Fibroblast of skin of back (primary cell): ENCODE measurements at places on chromosomes 12 and 14.

DNA sequence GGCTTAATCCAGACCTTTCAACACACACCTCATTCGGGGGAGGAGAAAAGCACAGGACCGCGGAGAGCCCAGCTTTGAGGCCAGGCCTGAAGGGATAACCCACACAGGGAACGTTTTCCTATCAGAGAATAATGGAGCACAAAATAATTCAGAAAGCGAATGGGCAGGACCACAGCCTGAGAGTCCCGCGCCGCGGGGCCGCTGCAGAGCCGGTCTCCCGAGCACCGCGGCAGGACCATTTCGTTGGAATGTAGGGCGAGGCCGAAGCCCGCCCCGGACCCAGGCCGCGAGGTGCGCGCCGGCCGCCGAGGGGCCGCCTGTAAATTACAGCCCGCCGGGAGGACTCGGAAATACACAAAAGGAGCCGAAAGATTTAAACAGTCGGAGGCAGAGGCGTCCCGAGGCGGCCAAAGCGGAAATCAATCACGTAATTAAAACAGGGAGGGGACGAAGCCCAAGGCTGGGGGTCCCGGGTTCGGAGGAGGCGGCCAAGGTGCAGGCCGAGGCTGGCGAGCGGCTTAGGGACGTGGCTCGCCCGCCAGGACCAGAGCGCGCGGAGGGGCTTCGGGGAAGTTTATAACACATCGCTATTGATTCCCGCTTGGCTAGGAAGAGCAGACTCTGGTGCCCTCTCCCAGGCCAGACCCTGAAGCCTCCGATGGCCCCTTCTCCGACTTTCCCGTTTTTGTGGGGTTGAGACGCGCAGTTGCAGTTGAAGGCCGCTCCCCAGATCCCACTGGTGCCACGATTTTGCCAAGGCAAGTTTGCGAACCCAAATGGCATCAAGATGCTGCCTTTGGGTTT lies 6.3 kb upstream of the HOXC4 start:
- DNase-seq = no peak

DNA sequence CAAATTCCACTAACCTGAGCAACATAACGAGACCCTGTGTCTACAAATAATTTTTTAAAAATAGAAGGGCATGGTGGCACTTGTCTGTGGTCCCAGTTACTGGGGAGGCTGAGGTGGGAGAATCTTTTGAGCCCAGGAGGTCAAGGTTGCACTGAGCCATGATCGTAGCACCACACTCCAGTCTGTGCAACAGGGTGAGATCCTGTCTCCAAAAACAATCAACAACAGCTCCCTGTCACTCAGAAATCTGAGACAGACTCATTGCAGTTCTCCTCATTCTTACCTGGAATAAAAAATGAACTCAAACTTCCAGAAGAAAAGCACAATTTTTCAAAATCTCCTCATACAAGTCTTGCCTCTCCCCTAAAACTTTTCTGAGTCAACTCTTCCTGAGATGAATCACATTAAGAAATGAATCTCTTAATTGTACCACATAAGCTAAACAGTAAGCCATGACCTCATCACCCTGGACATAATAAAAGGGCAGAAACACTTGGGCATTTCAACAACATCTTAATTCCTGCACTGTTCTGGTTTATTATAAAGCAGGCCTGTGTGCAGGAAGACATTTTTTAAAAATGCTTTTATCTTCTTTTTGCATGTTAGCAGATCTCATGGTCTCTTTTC lies 214.3 kb upstream of the CDKN3 start:
- peak; percentile 61 for DNase-seq

- peak; percentile 73 for DNase-seq
Observed at GRCh38 chr12:104695453-104696148, 238.9 kb downstream of the CHST11 start.

- DNase-seq = no peak
Observed at GRCh38 chr14:76045773-76046172, 60.2 kb downstream of the IFT43 start.

DNA sequence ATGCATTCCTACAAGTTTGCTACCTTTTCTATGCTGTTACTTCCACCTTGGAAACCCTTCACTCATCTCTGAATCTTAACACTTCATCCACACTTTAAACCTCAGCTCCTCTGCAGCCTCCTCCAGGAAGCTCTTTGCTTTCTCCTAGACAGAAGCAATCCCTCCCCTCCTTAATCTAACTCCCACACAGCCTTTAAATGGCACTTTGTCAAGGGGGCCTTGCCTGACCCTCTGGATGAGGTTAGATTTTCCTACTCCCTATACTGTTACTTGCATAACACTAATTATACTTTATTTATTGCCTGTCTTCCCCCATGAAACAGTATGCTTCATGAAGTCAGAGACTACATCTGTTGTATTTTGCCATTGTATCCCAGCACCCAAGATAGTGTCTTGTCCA lies 394.6 kb downstream of the MED13L start:
- no peak for DNase-seq

DNA sequence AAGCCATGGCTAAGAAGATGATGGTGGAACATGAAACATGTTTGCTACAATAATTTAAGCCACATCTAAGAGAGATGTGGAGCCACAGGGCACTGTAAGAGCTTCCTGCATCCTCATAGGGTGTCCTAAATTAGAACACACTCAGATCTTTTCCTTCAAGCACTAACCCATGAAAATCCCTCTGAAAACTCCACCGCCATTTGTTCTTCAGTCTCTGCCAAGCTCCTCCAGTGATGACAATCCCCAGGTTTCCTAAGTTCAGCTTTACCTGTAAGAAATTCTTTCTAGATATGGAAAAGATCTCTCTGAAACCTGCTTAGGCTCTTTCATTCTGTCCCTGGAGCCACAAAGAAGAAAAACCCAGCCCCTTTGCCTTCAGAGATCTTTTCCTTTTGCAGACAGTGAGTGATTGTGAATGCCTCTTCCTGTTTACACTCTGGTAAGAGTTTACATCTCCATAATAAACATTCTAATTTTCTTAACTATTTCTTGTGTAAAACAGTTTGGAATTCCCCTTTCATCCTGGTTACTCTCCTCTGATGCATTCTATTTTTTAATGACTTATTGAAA lies 907.2 kb downstream of the VRK1 start:
- no peak for DNase-seq

DNA sequence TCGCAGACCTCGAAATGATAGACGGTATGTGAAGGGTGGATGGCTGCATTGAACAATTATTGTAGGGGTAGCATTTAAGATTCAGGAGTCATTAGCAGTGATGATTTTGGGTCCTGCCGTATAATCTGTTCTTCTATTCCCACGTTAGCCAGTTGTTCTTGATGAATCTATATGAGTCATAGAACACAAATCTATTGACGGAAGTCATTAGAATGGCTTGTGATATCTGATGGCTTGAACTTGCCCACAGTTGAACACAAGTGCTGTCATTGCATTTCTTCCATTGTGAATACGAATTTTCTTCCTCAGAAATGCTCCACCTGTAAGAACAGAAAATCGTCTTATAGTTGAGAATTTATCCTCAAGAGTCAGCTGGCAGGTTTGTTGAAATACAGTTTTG lies 1.9 kb downstream of the SRSF5 start:
- no peak for DNase-seq

DNA sequence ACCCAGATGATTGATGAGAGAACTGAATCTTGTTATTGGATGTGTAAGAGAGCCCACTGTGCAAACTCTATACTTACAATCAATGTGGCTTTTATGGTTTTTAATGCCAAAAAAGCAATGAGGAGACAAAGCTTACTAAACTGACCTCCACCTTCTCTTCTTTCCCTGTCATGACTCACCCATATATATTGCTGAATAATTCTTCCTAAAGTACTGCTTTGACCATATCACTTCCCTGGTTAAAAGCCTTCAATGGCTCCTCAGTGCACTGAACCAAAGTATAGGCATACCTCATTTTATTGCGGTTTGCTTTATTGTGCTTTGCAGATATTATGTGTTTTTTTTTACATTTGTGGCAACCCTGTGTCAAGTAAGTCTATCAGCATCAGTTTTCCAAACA lies 138.4 kb upstream of the PELI2 start:
- DNase-seq = no peak

DNA sequence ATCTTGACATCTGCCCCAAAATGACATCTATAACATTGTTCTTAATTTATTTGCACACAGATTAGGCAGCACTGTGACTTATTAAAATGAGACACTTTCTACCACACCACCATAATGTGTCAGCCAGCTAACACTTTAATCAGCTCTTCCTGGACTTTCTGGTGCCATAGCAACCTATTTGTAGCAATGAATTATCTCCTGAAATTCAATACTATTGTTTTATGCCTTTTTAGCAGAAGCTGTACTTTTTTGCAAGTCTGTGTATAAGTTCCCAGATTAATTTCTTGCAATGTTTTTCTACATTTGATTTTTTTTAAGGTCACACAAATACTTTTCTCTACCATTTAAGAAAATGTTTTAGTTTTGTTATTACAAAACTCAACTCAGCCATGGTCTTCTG lies 72.8 kb upstream of the SAV1 start:
- DNase-seq = no peak

- no peak for DNase-seq
Observed at GRCh38 chr12:19689226-19689625, 249.9 kb downstream of the AEBP2 start.

DNA sequence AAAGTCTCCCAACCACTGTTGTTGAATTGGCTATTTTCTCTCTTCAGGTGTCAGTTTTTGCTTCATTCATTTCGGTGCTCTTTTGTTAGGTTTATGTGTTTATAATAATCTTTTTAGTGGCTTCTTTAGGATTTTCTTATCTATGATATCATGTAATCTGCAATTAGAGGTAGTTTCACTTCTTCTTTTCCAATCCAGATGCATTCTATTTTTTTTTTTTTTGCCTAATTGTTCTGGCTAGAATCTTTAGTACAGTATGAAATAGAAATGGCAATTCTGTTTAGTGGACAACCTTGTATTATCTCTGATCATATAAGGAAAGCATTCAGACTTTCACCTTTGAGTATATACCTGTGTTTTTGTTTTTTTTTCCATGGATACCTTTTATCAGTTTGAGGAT lies 17.4 kb downstream of the CNOT2 start:
- DNase-seq = no peak

DNA sequence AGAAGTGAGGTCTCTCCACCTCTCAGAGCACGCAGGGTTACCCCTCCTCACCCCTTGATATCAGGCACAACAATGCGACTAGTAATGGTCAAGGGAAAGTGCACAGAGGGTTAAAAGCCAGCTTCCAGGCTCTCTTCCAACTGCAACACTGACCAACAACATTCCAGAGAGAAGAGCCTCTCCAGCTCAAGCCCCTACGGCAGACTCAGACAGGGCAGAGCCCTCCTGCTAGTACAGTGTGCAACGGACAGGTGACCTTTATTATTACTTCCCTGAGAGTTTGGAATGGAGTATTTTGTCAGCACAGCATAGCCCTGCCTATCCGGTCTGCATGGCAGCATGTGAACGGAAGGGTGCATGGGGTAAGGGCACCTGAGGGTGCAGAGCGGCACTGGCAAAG lies 73.0 kb downstream of the PTPN21 start:
- DNase-seq = no peak

- DNase-seq = no peak
Observed at GRCh38 chr12:111361073-111361716, 7.7 kb downstream of the PHETA1 start.

DNA sequence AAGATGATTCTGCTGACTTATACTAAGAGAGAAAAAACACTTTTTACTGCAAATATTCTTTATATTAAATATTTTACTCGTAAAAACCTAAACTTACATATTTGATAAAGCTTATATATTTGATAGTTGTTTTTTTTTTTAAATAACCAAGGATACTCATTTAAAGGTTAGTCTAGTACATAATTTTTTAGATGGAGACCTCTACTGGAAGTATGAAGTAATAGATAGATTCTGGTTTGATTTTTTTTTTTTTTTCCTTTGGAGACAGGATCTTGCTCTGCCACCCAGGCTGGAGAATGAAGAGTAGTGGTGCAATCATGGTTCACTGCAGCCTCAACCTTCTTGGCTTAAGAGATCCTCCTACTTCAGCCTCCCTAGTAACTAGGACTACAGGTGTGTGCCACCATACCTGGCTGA lies 16.4 kb downstream of the ARID2 start:
- peak; percentile 33 for DNase-seq

- no peak for DNase-seq
Observed at GRCh38 chr12:81252228-81252627, 174.3 kb downstream of the ACSS3 start.

DNA sequence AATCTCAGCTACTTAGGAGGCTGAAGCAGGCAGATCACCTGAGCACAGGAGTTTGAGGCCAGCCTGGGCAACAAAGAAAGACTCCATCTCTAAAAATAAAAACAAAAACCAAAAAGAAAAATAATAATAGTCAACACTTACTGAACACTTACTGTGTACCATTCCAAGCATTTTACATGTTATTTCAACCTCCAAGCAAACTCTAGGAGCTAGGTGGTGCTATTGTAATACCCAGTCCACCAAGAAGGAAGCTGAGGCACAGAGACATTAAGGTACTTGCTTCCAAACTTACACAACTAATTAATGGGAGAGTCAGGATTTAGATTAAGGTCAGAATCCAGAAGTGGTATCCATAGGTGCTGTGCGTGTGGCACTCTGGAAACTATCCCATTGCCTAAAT lies 13.7 kb upstream of the OR6J1 start:
- DNase-seq = peak; percentile 42

DNA sequence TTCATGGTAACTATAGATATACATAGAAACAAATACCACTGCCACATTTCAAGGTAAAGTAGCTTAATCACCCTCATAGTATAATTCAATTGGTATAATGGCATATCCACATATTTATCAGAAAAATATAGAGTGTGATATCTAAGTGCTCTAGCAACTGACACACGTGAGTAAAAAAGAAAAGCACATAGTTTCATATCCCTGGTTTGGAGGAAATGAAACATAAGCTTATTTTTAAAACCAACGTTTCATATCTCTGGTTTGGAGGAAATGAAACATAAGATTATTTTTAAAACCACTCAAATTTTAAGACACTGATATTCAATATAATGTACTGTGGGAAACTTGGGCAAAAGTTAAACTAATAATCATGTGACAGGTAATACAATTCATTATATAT lies 2.1 kb downstream of the OR6C70 start:
- no peak for DNase-seq

- DNase-seq = no peak
Observed at GRCh38 chr14:104908303-104908702, 16.4 kb upstream of the PLD4 start.

- peak; percentile 41 for DNase-seq
Observed at GRCh38 chr12:10771132-10771733, 31.2 kb downstream of the TAS2R7 start.
